ENCODE measurements at places on chromosomes 3 and 15.

DNA sequence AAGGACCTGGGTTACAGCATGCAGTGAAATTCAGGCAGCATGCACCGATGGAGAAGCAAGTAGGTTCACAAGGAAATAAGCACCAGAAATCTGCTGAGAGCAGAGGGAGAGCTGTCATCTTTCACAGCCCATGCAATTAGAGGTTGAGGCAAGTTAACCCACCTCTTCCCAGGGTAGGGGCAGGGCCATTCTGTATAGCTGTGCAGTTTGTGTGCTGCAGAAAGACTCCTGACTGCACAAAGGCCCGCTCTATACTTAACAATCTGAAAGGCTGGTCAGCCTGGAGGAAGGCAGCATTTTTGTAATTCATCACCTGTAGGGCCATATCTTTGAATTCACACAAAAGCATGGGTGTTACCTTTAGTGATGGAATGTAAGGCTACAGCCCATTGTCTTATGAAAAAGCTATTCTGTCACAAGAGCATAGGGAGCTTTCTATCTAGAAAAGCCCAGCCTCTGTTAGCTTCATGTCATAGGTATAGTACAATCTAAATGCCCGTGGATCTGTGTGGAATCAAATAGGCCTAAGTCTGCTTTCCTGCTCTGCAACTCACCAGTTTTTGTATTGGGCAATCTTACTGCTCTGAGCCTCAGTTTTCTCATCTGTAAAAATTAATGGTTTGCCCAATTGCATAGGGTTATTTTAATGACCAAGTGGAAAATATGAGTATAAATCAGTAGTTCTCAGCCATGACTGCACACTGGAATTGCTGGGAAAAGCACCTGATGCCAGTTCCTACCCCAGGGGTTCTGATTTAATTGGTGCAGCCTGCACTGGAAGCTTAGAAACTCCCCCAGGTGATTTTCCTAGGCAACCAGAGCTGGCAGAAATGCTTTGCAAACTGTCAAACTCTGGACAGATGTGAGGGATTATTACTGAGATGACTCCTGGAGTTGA lies 65.2 kb downstream of the ATP13A5 start:
- DNase-seq: no peak

- no peak for DNase-seq
These were observed 32.6 kb downstream of the POMGNT2 start for GRCh38 chr3:43073116-43073835.

- no peak for DNase-seq
These were observed 11.8 kb upstream of the MYO1E start for GRCh38 chr15:59384507-59384906.

- no peak for DNase-seq
These were observed 893.5 kb downstream of the TUSC7 start for GRCh38 chr3:117603097-117603496.

DNA sequence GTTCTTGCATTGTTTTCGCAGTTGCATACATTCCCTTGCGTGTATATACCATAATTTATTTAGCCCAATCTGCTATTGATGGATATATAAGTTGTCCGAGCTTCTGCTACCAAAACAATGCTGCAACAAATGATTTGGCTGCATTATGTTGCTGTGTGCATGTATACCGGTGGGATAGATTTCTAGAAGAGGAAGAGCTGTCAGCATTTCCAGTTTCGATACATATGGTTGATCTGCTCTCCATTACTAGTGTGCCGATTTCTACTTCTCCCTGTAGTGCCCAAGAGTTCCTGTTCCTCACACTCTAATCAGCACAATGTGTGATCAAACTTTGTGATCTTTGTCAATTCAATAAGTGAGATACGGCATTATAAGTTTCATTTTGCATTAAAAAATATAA lies 92.8 kb upstream of the NMNAT3 start:
- no peak for DNase-seq

GRCh38 chr3:174957551-174958001 lies 98.4 kb downstream of the NAALADL2 start:
- no peak for DNase-seq

- no peak for DNase-seq
These were observed 113.2 kb upstream of the FGF7 start for GRCh38 chr15:49309889-49310288.

- no peak for DNase-seq
These were observed 22.1 kb downstream of the ZNF621 start for GRCh38 chr3:40546816-40547215.

GRCh38 chr3:40971191-40972168 lies 227.8 kb upstream of the CTNNB1 start:
- no peak for DNase-seq

DNA sequence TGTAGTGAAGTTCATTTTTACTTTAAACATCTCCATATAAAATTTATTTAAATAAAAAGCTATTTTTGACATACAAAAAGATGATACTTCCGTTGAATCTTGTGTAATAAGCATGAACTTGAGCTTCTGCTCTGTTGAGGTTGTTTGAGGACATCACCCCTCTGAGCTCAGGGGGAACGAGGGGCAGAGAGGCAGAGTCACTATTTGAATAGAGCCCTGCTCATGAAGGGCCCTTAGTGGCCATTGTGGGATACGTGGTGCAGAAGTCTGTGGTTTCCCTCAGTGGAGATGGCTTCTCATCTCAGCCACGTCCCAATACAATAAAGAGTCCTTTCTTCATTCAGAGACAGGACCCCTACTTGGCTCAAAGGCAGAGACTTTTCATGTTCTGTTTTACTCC lies 10.6 kb downstream of the CEMIP start:
- DNase-seq: no peak

All from caudate nucleus (tissue), 63 donors.